GM13977 (cell line): ENCODE measurements at places on chromosomes 4 and X.
A peak's percentile ranks its signal among the peaks of the same experiment; 100 is the strongest.

DNA sequence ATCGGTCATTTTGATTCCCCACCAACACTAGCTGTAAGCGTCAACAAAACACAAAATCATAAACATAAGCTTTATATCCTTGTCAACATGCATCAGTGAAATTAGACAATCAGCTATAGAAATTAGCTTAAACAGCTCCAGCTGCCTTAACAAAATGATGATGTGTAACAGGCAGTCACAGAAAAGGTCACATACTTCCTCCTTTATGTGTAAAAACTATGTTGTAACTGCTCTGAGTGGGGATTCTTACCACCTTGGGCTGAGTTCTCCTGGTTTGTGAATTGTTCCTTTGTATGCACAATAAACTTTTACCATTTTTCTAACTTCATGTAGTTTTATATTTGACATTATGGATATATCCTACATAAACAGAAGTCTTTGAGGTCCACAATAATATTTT lies 73.9 kb upstream of the MAP9 start:
- DNase-seq: no peak

DNA sequence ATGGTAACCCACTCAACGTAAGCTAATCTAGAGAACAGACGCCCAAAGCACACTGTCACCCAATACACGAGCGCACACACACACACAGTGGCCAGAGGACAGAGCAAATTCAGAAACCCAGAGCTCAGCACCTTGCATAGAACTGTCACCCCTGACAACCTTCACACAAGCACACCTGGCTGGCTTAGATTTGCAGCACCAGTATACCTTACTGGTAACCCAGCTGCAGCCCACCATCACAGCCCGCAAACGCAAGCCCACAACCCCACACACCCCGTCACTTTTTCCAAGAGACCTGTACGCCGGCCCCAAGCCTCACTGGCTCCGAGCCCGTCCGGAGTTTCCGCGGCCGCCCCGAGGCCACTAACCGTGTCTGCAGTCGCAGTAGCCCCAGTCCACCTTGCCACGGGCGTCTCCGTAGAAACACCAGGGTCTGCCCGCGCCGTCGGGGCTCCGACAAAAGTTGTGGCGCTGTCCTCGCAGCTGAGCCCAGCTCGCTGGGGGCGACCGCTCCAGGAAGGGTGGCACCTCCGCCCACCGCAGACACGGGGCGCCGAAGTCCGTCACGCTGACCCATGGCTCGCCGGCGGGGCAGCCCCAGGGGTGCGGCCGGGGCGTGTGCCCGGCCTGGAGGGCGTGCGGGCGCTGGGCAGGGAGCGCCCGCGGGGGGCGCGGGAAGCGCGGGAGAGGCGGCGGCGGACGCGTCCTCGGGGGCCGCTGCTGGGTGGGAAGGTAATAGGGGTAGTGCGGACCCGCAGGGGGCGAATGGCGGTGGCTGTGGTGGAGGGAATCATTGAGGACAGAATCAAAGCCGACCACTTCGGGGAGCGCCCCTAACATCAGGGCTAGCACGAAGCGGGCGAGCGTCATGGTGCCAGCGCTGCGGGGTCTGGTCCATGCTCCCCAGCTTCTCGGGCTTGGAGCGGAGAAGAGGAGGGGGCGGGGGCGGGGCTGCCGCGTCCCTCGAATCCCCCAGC lies 664 bp downstream of the PRSS12 start:
- DNase-seq: peak; percentile 55

- no peak for DNase-seq
These were observed 8.3 kb downstream of the GPRIN3 start for GRCh38 chr4:89299153-89299791.

- DNase-seq: peak; percentile 47
These were observed 113.8 kb upstream of the STIM2 start for GRCh38 chr4:26746802-26747213.

DNA sequence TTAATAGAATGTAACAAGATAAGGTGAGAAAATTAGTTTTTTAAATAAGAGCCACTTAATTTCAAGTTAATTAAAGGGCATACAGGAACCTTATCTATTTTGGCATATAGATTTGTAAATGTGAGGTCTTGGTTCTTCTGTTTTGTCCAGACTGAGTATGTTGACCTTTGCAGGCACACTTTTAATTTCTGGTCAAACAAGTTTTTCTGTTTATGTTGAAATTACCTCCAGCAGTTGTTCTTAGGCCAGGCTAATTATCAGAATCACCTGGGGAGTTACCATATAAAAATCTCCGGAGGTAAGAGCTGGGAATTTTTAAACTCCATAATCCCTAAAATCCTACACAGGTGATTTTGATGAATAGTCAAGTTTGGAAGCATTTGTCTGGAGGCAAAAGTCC lies 227.4 kb upstream of the ANKRD50 start:
- DNase-seq: no peak

GRCh38 chr4:82785611-82786400 lies 12.8 kb downstream of the SCD5 start:
- DNase-seq: no peak

DNA sequence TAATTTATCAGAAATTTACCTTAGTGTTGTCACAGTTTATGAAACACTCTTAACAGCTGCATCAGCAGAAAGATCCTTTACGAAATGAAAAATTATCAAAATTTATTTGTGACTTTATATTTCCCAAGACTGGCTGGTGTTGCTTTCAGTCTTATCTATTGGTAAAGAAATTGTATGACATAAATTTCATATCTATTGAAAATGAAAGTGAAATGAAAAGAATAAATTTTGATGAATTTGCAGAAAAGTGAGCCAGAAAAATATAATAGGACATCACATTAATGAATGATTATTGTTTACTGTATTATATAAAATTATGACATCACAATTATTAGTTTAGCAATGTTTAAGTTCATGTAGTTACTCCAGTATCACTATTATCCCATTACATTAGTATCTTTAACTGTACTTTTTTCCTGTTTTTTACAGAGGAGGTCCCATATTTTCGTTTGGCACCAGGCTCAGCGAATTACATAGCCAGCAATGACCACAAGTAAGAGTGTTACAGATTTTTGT lies 13.2 kb upstream of the TMEM165 start:
- no peak for DNase-seq

- no peak for DNase-seq
These were observed 38.0 kb downstream of the GPM6B start for GRCh38 chrX:13778916-13779315.

DNA sequence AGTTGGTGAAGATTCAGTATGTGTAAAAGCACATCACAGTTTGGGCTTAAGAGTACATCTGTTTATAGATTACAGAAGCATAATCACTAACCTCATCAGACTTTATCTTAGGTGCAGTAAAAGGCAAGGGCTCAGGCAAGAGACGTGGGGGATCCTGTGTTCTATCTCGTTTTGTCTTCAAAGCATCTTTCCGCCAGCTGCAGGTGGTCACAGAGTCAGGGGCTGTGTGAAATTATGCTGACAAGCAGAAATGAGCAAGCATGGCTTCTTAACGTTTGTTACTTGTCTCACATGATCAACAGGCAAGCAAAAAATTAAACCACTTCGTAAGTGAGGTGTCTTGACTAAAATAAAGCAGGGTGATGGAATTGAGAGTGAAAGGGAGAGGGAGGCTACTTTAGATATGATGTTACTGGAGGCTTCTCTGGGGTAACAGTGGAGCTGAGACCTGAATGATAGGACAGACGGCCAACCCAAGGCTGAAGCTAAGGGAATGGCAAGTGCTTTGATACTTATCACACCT lies 1.4 kb upstream of the TEC start:
- peak; percentile 67 for DNase-seq

GRCh38 chr4:28388471-28388870 lies 1527.8 kb downstream of the STIM2 start:
- no peak for DNase-seq

DNA sequence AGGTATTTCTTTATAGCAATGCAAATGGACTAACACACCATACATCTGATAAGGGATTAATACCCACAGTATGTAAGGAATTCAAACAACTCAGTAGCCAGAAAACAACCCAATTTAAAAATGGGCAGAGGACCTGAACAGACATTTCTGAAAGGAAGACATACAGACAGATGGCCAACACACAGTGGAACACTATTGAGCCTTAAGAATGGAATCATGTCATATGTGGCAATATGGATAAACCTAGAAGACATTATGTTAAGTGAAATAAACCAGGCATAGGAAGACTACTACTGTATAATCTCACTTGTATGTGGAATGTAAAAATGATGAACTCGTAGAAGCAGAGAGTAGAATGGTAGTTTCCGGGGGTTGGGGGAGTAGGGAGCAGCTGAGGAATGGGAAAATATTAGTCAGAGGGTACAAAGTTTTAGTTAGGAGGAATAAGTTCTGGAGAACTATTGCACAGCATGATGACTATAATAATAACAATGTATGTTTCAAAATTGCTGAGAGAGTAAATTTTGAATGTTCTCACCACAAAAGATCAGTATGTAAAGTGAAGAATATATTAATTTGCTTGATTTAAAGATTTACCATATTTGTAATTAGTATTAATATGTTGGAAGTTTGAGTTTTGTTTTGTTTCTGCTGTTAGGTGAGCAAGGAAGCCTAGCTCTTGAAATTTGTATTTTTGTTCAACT lies 25.2 kb downstream of the WDR44 start:
- DNase-seq: no peak

DNA sequence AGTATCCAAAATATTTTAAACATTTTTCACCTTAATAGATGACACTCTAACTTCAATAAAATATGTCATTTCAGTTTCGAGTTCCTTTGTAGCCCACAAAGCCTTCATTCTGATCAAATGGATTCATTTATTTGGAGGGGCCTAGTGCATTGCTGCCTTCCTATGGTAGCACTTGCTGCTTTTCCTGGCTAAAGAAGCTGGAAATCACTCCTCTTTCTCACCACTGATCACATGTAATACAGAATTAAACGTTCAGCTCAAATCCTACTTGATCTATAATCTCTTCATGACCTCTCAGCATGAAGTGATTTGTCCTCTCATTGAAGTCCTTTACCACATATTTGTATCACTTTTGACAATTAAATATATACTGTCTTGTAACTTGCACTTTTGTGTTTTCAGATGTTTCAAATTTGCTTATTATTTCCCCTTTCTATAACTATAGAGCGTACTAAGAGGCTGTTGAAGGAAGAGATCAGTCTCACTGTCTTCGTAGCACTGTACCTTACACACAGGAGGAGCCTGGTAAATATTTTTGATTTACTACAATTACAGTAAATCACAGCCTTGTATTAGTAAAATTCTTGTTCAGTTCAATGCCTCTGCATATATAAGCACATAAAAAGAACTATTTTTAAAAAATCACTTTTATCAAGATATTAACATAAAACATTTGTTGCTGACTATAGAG lies 555 bp downstream of the CFI start:
- DNase-seq: no peak

DNA sequence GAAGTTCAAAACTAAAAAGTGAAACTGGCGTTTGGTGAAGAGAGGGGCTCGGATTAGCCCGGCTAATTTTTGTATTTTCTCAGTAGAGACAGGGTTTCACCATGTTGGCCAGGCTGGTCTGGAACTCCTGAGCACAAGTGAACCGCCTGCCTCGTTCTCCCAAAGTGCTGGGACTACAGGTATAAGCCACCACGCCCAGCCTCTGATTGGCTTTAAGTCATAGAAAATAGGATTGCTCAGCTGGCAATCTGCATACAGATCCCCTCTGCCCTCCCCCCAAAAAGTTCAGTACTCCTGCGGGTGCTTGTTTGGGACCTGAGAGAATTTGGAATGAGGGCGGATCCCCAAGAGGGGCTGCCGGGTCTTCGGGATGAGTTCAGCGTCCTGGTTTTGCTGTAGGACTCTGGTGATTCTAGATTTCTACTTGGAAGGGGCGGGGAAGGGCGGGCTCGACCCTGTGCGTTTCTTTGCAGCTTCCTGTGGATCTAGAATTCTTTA lies 537 bp upstream of the PRKX start:
- DNase-seq: peak; percentile 35

- DNase-seq: no peak
These were observed 176.8 kb downstream of the SCFD2 start for GRCh38 chr4:53189011-53189410.

GRCh38 chrX:19075754-19076153 lies 46.5 kb downstream of the ADGRG2 start:
- no peak for DNase-seq

DNA sequence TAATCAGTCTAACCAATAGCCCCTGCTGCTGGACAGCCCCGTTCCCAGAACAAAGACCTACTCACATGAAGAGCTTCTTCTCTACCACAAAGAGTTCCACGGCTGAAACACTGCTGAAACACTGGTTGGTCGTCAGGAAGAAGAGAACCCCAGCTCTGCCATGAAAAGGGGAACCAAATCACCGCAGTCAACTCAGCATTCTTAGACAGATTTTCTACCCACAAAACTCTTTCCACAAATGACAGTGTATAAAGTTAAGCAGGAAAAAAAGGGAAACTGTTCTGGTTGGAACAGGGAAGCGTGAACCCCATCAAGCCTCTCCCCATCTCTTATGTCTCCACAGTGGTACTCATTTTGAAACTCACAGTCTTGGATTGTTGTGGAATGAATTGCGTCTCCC lies 57.3 kb downstream of the ABCG2 start:
- no peak for DNase-seq

DNA sequence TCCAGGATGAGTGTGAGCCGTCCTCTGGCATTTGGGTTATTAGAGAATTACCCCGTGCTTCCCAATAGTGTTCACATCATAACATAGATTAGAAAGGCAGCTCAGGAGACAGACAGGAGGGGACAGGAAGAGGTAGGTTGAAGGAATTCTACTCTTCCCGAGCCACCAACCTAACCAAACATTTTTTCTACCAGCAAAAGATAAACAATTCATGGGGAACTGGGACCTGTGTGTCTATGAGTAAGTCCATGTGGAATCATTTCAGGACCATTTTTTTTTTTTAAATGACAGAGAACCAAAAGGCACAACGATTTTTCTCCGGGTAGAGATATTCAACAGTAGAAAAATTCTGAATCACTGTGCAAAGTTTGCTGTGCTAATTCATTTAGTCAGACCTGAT lies 174.2 kb upstream of the ETNPPL start:
- DNase-seq: no peak

DNA sequence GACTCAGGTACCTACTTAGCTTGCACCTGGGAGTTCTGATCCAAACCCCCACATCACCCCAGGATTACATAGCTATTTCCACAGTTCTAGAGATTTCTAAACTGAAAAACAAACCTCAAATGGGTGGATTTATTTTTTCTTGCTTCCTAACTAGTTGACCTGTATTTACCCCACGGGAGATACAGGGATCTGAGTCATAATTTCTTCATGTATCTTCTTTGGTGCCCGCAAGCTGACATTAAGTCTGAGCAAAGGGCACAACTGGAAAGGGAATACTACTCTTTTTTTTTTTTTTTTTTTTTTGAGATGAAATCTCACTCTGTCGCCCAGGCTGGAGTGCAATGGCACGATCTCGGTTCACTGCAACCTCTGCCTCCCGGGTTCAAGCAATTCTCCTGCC lies 10.0 kb upstream of the ELOVL6 start:
- no peak for DNase-seq

GRCh38 chrX:47608130-47608810 lies 11.4 kb downstream of the SYN1 start:
- no peak for DNase-seq

GRCh38 chr4:183205709-183206108 lies 106.7 kb downstream of the WWC2 start:
- DNase-seq: no peak

- peak; percentile 36 for DNase-seq
These were observed 45.8 kb downstream of the ENOX2 start for GRCh38 chrX:130857207-130857606.

- DNase-seq: no peak
These were observed 22.7 kb downstream of the SCML1 start for GRCh38 chrX:17759990-17760389.

GRCh38 chr4:37627263-37627662 lies 58.9 kb downstream of the RELL1 start:
- DNase-seq: no peak
